ENCODE measurements at places on chromosomes 1 and 21. TPM values are rescaled to one million over a fixed set of nuclear protein-coding genes. Genes with fewer than 3 reads are reported as not detected.

DNA sequence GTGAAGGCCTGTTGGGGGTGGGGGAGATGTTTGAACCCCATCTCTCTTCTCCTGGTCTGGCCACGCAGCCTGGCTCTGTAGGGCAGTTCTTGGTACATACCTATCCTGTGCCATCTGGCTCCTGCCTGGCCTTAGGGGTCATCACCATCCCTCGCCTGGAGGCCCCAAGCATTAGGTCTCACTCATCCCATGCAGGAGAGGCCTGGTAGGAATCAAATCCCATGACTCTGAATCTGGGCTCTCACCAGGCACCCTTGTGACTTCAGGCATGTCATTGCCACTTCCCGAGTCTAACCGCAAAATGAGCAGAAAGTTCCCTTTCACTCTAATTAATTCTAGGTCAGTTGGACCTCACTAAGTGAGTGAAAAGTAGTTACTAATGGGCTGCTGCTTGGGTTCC is 37.2 kb downstream of the ETNK2 start:
- no peak for DNase-seq

The CAPZB gene
- total RNA-seq: 222 TPM

DNA sequence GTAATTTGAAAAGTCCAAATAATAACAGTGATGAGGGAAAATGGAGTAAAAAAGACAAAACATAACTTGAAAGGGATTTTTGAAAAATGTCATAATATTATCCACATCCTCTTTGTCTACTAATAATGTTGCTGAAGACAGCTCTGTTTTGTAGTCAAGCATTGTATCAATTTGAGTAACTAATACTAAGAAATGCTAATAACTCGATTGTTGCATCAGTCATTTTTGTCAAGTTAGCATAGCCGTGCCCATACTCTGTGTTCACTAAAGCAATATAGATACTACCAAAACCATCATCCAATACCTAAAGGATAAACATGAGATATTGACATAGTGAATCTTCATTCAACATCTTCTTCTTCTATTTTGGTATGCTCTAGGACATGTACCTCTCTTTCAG is 17.3 kb downstream of the PDC start:
- DNase-seq: no peak

GRCh38 chr21:30271611-30272010 is 11.1 kb downstream of the KRTAP24-1 start:
- DNase-seq: no peak

The KRTAP12-2 gene
- total RNA-seq: not detected

DNA sequence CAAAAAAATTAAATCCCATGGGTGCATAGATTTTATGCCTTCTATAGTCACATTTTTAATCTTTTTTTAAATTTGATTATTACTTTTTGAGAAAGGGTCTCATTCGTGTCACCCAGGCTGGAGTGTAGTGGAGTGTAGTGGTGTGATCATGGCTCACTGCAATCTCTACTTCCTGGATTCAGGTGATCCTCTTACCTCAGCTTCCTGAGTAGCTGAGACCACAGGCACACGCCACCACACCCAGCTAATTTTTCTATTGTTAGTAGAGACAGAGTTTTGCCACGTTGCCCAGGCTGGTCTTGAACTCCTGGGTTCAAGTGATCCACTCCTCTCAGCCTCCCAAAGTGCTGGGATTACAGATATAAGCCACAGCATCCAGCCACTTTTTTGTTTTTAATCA is 10.4 kb downstream of the CBR3 start:
- DNase-seq: no peak
